ENCODE measurements at places on chromosomes 3 and 15.
A peak's percentile ranks its signal among the peaks of the same experiment; 100 is the strongest.

DNA sequence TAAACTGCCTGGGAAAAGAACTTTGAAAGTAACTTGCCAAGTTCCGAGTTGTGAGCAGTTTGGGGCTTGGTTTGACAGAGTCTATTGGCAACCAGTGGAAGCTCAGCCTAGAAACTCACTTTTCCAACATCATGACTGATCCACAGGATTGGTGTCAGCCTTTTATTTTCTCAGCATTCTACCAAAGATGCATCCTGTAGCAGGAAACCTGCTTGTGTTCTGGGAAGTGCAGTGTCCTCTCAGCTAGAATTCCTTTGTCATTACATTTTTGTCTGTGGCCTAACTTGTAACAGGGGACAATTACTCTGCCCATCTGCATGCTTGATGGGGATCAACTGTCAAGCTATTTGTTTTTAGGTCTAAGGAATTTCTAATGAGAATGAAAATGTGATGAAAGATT lies 116.7 kb upstream of the LMOD3 start:
- no peak for DNase-seq

DNA sequence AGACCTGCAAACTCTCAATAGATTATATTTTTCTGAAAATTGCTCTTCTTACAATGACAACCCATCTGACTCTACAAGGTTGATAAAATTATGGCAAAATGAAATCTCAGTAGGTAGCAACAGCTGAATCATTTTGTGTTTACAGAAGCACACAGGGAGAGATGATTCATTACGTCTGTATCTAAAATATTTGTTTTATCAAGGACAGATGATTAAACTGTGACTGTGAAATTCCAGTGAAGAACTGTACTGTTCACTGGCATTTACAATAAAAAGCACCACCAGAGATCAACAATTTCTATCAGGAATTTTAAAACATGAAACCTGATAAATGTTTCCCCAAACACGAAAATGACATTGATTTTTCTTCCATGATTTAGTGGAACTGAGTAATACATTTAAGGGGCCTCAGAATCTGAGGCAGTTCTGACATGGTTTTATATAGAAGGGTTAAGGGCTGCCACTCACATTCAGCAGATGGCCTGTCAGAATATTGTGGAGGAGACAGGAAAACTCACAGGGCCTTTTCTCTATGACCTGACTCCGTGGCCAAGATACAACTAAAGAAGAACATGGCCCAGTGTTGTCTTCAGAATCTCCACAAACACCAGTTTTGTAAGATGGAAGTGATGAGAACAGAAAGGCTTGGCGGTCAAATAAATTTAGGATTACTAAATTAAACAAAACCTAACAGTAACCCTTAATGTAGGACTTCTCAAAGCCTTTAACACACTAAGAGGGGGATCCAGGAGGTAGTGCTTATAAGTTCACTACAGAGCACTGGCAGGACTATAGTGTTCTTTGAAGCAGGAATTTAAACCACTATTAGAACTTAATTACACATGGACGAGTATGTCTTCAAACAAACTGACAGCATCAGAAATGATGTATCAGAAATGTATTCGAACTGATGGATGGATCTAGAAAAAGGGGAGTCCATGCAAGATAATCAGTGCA lies 25.9 kb downstream of the RAD18 start:
- DNase-seq = peak; percentile 79

- DNase-seq = no peak
Measured at GRCh38 chr3:118683636-118684035, 351.0 kb downstream of the IGSF11 start.

GRCh38 chr3:130480736-130481135 lies 36.2 kb upstream of the COL6A6 start:
- peak; percentile 41 for DNase-seq

DNA sequence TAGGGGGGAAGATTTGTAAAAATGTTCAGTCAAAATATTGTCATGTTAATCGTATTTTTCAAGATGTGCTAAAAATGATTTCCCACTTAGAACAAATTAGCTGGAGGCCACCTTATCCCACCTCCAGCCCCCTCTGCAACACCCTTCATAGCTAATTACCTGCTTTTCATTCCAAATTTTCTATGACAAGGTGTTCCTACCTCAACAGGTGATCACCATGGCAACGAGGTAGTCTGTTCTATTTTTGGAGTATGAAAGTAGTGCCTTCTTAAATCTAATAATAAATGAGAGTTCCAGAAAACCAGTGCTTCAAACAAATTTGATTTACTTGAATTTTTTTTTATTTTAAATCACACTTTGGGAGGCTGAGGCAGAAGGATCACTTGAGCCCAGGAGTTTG lies 149.8 kb downstream of the FNDC3B start:
- no peak for DNase-seq

DNA sequence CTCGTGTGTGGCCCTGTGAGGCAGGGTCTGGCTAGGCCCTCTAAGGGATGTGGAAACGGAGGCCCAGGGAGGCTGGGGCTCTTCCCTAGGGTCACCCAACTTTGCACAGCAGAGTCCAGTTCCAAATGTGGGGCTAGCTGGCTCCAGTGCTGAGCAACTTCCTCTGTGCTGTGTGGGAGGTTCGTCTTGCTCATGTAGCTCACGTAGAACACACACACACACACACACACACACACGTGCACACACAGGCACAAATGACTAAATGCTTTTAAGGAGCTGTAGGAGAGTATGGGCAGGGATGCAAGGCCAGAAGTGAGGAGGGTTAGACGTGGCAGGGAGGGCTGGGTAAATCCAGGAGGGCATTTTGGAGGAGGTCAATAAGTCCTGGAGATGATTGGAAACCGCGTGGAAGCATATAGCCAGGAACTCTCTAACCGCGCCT lies 213.8 kb downstream of the RPLP1 start:
- no peak for DNase-seq

DNA sequence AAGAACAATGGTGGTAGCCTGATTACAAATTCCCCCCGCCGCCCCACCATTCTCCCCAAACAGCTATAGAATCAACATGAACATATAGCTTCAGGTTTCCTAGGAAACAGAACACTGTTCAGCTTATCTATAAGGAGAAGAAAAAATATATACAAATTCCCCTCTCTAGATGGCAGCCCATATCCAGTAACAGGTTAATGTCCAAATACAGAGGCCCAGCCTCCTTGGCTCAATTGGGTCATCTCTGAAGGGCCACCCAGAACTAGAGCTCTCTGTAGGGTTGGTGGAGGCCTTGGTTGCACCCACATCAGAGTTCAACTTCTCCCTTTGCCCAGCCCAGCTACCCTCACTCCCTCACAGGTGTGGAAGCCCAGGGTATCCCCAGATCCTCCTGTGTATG lies 91.5 kb upstream of the ADAMTS17 start:
- DNase-seq = no peak

DNA sequence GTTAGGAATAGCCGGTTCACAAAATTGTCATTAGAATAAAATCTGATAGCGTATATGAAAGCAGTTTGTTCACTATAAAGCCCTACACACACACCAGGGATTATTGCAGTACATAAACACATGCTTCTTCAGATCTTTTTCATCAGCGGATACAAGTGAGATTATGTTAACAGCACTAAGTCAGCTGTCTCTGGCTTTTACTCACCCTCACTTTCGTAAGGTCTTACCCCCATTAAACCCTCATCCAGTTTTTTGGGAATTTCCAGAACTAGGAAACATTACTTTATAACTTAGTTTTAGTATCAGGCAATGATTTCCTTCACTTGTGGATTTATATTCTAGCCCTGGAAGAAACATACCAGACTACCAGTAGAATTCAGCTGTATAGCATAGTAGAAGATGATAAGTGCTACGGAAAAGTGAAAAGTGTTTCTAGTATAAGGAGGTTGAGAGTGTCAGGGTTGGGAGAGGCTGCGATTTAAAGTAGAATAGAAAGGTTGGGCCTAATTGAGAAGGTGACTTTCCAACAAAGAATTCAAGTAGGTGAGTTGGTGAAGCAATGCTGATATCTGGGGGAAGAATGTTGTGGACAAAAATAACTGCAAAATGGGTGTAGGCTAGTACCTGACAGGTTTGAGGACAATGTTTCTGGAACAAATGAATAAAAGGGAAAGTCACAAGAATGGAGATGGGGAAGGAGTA lies 22.7 kb downstream of the TMEM207 start:
- peak; percentile 25 for DNase-seq

GRCh38 chr3:57128826-57129667 lies 36.1 kb downstream of the IL17RD start:
- DNase-seq = no peak

DNA sequence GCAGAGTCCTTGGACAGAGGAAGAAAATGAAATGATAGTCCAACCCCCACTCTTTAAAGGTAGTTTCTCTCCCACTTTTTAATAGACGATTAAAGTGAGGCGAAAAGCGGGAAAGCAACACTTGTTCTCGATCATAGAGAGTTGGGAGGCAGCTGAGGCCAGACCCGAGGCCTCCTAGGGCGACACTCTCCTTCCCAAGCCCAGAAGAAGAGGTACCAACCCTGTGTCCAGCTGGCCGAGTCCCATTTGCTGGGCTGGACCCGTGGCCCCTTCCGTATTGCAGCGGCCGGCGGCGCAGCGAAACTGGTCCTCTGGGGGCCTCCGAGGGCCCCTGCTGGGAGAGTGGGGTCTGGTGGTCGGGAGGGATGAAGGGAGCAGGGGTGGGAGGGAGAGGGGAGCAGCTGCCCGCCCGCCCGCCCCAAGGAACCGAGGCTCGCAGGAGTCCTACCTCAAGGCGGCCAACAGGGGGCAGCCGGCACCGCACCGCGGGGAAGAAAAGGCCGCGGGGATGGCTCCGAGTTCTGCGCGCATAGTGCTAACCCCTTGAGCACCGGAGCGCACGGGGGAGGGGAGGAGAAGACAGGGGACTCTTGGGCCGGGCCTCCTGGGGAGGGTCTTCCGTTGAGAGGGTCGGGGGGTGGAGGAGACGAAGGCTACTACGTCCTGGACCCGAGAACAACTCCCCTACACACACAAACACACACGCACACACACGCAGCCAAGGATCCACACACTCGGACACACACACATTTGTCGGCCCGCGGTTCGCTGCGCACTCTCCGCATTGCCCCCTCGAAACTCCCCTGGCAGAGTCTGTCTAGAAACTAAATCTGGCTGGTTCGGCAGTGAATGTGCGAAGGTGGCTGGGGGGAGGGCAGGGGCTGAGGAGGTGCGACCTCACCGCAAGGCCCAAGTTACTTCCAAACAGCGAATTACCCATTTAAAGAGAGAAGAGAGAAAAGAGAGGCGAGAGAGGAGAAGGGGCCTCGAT lies 2.0 kb downstream of the WNT5A start:
- peak; percentile 71 for DNase-seq
